ENCODE measurements at places on chromosomes 1 and 21. TPM values are rescaled to one million over a fixed set of nuclear protein-coding genes. Genes with fewer than 3 reads are reported as not detected.

DNA sequence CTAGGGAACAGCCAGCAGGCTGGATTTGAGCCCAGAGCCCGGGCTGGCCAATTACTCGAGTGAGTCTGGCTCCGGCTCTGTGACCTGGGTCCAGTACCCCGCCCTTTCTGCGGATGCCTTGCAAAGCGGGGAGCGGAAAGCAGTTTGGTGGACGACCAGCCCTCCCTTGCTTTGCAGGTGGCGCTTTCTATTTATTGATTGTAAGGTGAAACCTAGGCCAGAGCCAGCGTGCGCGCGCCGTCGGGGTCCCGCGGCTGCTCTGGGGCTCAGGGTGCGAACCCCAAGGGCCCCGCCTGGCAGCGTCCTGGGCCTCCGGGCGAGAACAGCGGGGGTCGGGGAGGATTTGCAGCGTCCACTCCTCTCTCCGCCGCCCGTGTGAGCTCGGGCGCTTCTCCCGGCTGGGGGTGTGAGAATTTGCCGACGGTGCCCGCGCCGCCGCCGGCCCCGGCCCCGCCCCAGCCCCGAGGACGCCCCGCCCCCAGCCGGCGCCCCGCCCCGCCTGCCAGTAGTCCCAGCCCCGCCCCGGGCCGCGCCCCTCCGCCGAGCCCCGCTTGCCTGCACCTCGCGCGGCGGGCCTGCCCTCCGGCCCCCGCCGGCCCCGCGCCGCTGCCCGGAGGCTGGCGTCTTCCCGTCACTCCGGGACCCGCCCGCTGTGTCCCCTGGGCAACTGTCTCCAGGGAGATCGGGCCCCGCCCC is 37.6 kb downstream of the PIK3CD start:
- no peaks in the 10 kb centered on the region for H3K36me3 ChIP-seq
- peak; percentile 87 for DNase-seq
- H3K4me3 ChIP-seq: peak overlapping the region; percentile 2
- H3K27me3 ChIP-seq: no peaks in the 10 kb centered on the region
- no peak overlapping the region for H3K27ac ChIP-seq
- peaks cover 24% of the 10 kb centered on the region for H3K4me1 ChIP-seq

DNA sequence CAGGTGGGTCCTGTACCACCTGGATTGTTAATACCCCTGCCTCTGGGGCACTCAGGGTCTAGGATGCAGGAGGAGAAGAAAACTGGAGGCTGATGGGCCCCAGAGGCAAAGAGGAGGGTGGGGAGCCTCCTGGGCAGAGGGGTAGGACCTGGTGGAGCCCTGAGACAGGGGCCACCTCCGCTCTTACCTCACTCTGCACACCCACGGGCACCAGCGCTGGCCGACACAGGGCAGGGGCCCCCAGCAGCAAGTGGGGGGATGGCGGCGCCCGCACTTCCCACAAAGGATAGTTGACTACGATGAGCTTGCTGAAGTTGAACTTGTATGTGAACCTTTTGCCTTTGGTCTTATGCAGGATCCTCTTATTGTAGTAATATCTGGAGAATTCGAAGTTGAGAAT is 1.1 kb downstream of the ETV3L start:
- no peak overlapping the region for H3K4me3 ChIP-seq
- H3K27me3 ChIP-seq: no peaks in the 10 kb centered on the region
- H3K4me1 ChIP-seq: no peaks in the 10 kb centered on the region

DNA sequence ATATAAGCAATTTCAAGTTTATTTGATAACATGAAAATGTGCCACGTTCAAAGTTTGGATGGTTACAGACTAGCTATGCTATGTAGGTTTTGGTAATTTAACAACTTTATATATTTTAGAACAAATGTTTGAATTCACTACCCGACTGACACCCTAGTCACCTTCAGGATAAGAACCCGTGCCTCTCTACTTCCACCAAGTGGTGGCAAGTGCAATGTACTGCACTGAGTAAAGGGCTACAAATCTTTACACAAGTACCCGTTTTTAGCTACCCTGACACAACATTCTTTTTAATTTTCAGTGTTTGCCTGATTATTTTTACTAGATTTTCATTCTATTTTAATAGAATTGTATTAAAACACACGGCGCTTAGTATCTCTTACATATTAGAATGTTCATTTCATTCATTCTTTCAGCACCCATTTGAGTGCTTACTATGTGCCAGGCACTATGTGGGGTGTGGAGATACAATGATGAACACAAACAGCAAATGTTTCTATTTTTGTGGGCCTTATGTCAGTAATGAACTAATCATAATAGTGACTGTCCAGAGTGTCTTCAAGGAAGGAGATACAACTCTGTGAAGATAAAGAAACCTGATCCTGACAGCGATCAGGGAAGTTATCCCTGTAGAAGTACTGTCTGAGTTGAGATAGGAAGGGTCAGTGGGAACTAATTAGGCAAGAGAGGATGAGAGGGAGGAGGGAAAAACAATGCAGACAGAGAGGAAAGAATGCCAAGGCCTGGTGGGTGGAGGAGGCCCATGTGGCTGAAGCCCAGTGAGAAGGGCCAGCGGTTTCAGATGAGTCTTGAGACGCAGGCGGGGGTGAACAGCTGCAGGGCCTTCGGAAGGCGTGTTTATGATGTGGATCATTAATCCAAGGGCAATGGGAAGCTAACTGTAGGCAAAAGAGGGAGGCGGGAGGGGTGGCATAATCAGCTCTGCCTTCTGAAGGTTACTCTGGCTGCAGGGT is 3.8 kb downstream of the LCA5L start:
- H3K4me1 ChIP-seq: peaks cover 16% of the 10 kb centered on the region
- H3K27ac ChIP-seq: no peak overlapping the region
- H3K36me3 ChIP-seq: no peaks in the 10 kb centered on the region
- no peak overlapping the region for H3K4me3 ChIP-seq

WNT3A gene
- polyA plus RNA-seq: not detected

DNA sequence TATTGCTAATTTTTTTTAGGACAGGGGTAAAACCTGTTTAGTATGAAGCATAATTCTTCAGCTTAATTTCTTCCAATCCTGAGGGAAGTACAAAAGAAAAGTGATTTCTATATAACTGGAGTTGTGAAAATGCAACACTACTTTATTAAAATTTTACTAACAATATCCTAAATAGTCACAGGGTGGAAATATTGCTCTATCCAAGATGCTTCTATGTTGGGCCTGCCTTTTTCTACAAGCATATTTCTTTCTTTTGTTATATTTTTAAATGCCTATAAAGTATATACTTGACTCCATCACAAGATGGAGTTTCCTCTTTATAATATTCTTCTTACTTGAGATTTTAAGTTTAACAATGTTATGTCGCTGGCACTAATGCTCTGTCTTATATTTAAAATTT is 37.9 kb downstream of the DTL start:
- no peak overlapping the region for H3K27ac ChIP-seq
- H3K27me3 ChIP-seq: no peaks in the 10 kb centered on the region
- no peaks in the 10 kb centered on the region for H3K36me3 ChIP-seq
- no peaks in the 10 kb centered on the region for H3K4me1 ChIP-seq

DNA sequence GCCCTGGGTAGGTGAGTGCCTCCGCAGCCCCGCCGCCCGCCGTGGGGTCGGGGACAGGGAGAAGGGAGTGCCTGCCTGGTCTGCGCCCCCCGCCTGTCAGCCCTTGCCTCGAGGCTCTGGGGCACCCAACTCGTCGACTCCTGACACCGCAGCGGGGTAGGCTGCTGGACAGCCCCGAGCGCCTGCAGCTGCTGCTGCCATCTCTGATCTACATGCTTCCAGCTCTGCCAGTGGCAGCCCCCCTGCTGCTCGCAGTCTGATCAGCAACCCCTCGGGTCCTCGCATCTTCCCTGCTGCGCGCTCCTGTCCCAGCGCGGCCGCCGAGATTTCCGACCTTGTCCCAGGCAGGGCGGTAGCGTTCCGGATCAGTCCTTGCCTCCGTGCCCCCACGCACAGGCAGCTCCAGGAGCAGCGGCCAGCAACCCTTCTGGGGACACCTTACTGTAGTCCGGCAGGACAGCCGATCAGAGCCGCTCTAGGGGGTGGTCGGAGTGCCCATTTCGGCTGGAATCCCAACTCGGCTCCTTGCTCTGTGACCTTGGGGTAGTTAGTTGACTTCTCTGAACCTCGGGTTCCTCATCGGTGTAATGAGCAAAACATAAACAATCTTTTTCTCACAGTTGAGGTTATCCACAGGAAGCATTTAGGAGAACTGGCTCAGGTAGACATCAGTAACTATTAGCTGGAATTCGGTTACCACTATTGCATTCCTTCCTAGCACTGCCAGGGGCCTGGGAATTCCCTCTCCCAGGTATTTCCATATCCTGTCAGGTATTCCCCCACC is 540 bp downstream of the BCAN start:
- no peak for DNase-seq
- H3K27me3 ChIP-seq: peaks cover 18% of the 10 kb centered on the region
- H3K4me1 ChIP-seq: peaks cover 6% of the 10 kb centered on the region

GRCh38 chr1:62841587-62842169 is 57.7 kb downstream of the ATG4C start:
- H3K36me3 ChIP-seq: peaks cover 2% of the 10 kb centered on the region
- H3K27me3 ChIP-seq: no peaks in the 10 kb centered on the region
- H3K4me3 ChIP-seq: no peak overlapping the region

IQCC gene
- 0.48 TPM for polyA plus RNA-seq

- H3K36me3 ChIP-seq: no peaks in the 10 kb centered on the region
- H3K4me1 ChIP-seq: no peaks in the 10 kb centered on the region
- DNase-seq: no peak
Measured at GRCh38 chr1:108669679-108670078, 8.8 kb upstream of the HENMT1 start.

- H3K4me3 ChIP-seq: no peak overlapping the region
- no peaks in the 10 kb centered on the region for H3K4me1 ChIP-seq
- no peaks in the 10 kb centered on the region for H3K27me3 ChIP-seq
- H3K36me3 ChIP-seq: no peaks in the 10 kb centered on the region
Measured at GRCh38 chr1:82073071-82073470, 272.3 kb downstream of the ADGRL2 start.

- no peak overlapping the region for H3K27ac ChIP-seq
- H3K36me3 ChIP-seq: peaks cover 32% of the 10 kb centered on the region
- DNase-seq: no peak
- peaks cover 60% of the 10 kb centered on the region for H3K4me1 ChIP-seq
Measured at GRCh38 chr1:9251501-9251900, 16.9 kb downstream of the H6PD start.

Data from liver (tissue), 10 donors.